Spinal cord (tissue), 10 donors: ENCODE measurements at places on chromosomes 7 and 10.

DNA sequence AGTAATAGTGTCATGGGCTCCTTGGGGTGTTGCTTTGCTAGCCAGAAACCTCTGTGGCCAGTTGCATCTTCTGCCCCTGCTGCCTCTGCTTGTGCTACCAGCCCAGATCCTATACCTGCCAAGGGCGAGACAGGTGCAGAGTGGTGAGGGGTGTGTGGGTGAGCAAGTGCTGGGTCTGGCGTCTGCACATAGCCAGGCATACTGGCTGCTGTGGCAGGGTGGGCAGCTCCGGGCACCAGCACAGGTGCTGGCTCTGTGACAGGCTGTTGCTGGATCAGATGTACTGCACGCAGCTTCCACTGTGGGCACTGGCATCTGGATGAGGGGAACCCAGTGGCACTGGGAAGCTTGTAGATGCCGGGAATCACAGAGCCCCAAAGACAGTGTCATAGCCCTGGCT lies 148.4 kb downstream of the NXPH1 start:
- no peak for DNase-seq

GRCh38 chr7:15515252-15515651 lies 46.6 kb downstream of the AGMO start:
- DNase-seq = peak; percentile 39

GRCh38 chr10:31148951-31149350 lies 117.3 kb upstream of the ZNF438 start:
- DNase-seq = no peak

DNA sequence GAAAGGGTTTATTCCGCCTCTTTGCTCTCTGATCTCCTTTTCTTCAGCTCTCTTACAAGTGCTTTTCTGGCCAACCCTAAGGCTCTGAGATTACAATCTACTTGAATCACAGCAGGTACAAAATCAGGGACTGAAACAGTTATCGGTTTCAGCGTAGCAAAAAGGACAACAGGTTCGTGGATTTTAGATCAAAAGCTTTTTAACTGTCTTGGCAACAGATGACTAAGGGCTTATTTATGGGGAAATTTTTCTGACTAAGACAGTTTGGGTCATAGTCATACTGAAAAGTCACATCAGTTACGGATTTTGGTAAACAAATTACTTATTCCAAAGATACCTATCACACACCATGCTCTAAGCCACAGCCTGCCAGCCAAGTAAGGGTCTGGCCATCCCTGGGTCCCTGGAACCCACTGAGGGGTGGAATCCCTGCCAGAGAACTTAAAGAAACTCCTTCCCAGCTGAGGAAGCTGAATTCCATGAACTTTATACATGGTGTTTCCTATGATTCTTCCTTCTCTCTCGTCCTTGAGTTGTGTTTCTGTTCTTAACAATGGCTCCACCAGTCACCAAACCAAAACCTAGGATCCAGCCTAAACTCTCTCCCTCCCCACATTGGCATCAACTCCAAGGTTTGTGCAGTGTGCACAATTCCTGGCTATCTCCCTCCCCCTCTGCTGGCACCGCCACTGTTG lies 169.3 kb downstream of the FAM107B start:
- no peak for DNase-seq

DNA sequence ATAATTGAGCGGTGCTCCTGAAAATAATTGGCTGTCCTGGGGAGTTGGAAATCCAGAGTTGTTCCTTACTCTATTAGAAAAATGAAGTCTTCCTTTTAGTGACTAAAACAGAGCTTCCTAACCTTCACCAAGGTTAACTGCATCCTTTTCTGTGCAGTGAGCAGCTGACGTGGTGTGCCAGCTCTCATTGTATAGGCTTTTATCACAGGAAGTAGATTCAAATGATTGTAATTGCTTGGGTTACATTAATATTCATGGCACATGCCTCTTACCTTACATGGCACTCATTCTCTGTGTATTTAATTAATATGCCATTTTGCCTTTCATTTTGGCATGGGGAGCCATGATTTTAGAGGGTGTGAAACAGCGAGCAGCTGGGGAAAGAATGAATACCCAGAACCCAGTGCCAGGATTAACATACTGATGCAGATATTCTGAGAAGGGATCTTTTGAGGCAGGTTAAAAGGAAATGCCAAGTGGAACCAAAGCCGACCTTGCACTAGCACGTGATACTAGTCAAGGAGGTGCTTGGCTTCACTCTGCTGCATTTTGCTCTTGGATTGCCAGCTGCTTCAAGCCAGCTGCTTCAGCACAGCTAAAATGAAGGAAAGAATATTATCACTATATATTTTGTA lies 115.3 kb downstream of the ST7 start:
- DNase-seq = peak; percentile 22

DNA sequence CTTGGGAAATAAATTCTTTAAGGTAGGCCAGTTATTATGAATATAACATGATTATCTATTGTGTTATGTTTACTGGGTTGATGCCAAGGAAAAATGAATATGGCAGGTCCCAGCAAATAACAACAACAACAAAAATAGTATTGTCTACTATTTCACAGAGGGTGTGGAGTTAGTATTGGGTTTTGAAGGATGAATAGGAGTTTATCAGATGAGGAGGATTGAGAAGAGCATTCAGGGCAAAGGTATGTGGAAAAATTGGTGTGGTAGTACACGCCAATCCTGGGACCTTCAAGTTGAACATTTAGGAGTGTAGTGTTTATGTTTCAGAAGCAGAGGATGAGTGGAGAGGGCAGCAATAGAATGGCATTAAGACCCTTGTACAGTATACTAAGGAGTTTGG lies 671.9 kb downstream of the AUTS2 start:
- no peak for DNase-seq

GRCh38 chr7:136617176-136617575 lies 251.3 kb upstream of the CHRM2 start:
- no peak for DNase-seq

GRCh38 chr10:3372281-3372680 lies 199.7 kb upstream of the PITRM1 start:
- DNase-seq = no peak

- DNase-seq = no peak
Observed at GRCh38 chr7:150567871-150568301, 696 bp downstream of the GIMAP4 start.

DNA sequence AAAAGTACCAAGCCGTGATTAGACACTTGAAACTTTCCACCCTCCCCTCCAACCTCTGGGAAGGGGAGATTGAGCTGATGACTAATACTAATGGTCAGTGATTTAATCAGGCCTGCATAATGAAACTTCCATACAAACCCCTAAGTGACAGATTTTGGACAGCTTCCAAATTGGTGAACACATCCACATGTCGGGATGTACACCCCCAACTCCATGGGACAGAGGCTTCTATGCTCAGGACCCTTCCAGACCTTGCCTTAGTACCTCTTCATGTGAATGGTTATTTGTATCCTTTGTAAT lies 4.8 kb downstream of the NUB1 start:
- no peak for DNase-seq

- peak; percentile 41 for DNase-seq
Observed at GRCh38 chr7:67518580-67518979, 521.9 kb downstream of the TYW1 start.

GRCh38 chr10:99612167-99612831 lies 7.9 kb downstream of the SLC25A28 start:
- DNase-seq = peak; percentile 35

- no peak for DNase-seq
Observed at GRCh38 chr7:114405427-114405826, 9.2 kb upstream of the FOXP2 start.

GRCh38 chr7:47407821-47408674 lies 173.9 kb downstream of the TNS3 start:
- DNase-seq = no peak

DNA sequence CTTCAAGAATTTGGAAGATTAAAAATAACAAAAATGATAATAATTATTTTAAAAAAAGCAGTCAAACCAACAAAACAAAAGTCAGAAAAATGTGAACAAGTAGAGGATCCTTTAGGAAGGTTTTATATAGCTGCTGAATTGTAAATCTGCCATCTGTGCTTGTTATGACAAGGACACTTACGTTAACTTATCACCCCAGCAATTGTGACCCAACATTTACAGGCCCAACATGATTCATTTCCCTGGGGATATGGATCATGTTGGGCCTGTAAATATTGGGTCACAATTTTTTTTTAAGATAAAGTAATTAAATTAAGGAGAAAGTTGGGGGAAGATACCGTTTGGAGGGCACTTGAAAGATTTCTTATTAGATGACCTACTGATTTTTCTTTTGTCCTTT lies 261.4 kb upstream of the HABP2 start:
- no peak for DNase-seq

DNA sequence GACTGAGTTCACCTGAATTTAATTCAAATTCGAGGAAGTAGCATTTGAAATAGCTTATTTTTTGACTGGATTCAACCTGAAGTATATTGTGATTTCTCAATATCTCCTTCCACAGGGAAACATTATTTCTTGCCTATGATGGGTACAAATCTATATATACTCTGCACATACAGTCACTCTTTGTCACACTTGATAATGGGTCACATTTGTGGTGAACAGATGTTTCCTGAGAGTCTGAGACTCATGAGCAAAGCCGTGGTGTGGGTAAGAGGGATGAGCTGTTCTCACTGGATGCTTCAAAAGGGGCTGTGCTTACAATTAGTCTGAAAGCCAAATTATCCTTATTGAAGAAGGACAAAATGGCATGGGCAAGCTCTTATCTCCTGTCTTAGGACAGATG lies 18.0 kb upstream of the TBXAS1 start:
- DNase-seq = no peak

GRCh38 chr7:123916240-123916724 lies 8.8 kb upstream of the SPAM1 start:
- DNase-seq = no peak
